HuH-7 (cell line): ENCODE measurements at places on chromosomes 5 and 9.
A peak's percentile ranks its signal among the peaks of the same experiment; 100 is the strongest.

- peak; percentile 63 for DNase-seq
Measured at GRCh38 chr9:75001719-75002421, 26.2 kb downstream of the CARNMT1 start.

GRCh38 chr5:59257488-59258400 lies 635.8 kb downstream of the PDE4D start:
- no peak for DNase-seq

DNA sequence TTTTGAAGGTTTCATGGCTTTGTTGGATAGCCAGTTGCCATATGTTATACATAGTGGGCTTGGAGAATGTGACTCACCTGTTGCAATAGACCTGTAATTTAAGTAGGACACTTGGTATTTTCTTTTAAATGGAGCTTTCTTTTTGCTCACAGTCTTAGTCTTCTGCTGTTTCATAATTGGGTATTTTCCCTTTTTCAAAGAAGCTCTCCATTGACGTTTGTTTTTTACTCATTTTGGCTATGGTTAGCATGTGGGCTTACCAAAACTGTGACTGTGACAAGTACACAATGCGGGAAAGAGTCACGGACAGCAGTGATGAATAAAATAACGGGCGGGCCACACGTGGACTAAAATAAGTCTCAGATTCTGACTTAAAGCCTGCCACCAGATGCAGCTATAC lies 23.2 kb upstream of the RNF20 start:
- no peak for DNase-seq

- no peak for DNase-seq
Measured at GRCh38 chr5:159135896-159136531, 36.3 kb upstream of the EBF1 start.

GRCh38 chr9:89916001-89916597 lies 311.3 kb downstream of the GADD45G start:
- DNase-seq, result no peak
